Activated CD4-positive, CD25-positive, alpha-beta regulatory T cell (primary cell): ENCODE measurements at places on chromosomes 7 and 10.

DNA sequence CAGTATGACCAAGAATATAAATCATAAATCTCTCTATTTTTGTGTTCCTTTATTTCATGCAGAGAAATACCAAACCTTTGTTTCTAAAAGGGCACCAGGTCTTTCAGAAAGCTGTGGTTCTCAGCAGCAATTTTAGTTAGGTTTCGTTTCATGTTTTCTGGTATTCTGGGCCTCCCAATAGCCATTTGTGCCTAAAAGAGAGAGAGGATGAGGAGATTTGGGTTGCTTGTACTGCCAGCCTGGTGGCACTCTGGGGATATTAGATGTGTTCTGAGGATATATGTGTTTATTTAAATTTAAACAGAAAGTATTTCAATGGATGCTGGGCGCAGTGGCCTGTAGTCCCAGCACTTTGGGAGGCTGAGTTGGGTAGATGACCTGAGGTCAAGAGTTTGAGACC, 471.7 kb downstream of the AUTS2 start:
- no peak for DNase-seq

- DNase-seq = no peak
Observed at GRCh38 chr10:99369126-99369525, 40.0 kb downstream of the CNNM1 start.

- DNase-seq = no peak
Observed at GRCh38 chr10:110714356-110714755, 70.2 kb downstream of the RBM20 start.

GRCh38 chr10:70255329-70256299, 22.4 kb upstream of the PPA1 start:
- no peak for DNase-seq

DNA sequence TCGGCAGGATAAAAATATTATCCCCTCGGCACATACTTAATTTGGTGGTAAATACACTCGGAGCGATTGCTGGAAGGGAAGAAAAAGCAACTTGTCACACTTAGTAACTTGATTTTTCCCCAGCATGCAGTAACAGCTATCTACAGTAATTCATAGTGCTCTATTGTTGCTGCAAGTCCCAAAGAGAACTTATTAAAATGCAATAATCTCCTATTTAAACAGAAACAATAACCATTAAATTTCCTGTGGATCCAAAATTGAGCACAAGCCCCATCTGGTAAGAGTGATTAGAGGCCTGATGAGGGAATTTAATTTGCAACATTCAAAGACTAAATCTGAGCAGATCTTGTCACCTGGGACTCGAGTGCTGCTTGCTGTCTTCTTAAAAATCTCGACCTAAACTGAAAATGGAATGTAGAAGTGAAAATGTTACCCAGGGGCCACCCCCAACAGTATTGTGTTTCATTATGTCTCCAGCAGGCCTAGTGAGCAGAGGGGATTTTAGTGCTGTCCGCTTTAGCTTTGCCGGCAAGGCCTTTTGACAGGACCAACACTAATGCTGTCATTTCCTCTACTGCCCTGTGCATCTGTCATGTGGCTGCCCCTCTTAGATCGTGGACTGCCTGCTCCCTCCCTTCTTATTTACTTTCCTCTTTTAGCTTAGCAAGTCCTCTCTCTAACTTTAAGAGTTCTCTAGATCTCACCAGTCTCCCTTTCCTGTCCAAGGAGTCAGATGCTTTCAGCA, 639.7 kb downstream of the AUTS2 start:
- DNase-seq = no peak

DNA sequence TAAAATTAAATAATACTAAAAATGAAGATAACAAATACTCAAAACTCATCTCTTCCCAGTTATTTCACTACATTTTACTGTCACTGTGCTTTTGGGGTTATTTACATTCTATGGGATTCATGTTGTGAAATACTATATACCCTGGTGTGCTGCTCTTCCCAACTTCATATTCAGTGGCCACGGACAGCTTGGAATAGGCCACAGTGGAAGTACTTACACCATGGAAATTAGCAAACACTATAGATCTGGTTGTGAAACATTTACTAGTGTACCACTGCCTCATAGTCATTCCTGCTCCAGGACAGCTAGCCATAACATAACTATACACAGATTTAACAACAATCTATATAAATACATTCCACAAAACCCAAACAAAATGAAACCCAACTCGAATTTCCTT, 21.2 kb upstream of the KDM7A start:
- no peak for DNase-seq

DNA sequence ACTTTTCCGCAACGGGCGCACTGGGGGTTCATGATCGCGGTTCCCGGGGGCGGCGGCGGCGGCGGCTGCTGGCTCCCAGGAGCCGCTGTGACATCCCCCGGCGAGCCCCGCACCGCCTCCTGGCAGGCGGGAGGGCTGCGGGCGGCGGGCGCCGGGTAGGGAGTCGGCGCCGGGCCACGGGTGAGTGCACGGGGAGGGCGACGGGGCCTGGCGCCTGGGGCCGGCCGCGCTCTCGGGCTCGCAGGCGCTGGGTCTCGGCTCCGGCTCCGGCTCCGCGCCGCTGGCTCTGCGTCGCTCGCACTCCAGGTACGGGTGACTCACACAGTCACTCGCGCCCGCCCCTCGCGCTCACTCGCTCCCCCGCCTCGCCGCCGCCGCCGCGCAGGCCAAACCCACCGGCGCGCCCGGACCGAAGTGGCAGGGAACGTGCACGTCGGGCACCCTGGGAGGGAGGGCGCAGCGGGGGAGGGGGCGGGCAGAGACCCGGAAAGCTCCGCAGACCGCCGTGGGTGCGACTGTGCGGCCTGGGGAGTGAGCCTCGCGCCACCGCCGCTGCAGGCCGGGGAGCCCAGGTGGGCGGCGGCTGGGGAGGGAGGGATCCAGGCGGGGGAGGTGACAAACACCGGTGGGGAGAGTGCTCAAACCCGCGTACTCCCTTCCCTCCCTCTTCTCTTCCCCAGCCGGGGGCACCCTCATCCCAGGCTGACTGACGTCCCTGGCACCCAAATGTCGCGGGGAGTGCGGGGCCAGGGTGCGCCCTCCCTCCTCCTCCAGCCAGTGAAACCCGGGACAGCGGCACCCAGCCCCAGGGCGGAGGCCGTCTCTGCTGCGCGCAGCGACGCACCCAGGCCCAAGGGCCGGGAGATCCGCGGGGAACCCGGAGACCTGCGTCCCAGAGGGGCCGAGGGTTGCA, 276.9 kb upstream of the NEBL start:
- no peak for DNase-seq

DNA sequence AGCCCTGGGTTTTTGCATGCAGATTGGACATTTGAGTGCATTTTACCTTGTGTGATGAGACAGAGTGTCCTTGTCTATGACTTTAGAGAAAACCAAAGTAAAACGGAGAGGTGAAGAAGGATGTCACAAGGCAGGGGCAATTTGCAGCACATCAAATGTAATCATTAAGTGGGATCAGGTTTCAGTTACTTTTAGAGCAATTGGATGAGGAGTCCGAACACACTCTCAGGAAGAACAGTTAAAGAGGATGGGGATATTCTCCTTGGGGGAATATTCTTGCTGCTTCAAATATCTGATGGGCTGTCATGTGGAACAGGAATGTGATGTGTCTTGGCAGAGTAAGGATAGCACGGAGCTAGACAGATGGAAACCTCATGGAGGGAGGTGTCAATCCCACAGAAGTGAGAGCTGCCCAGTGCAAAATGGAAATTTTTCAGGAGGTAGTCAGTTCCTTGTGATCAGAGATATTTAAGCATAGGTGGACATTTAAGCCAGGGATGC, 757 bp downstream of the RAB19 start:
- DNase-seq = no peak

- no peak for DNase-seq
Observed at GRCh38 chr10:45463244-45464116, 89.5 kb downstream of the ALOX5 start.

GRCh38 chr7:37683246-37684120, at the start of gene GPR141:
Gene GPR141 (plus strand): TSS chr7:37683766. CDS start chr7:37740394, 56,628 bp downstream.
- no peak for DNase-seq

DNA sequence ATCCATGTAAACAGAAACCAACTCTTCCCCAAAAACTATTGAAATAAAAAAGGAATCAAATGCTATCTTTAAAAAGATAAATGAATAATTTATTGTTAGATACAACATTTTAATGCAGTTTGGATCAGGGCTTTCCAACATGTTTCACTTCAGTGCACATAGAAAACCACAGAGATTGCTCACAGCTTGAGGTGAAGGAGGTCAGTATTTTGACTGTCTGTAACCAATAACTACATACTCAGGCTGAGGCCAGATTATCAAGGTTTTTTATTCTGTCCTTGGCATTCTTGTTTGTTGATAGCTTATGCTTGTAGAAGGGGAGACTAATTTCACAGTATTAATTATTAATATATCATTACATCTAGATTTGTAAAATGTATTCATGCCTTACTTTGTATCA, 195.5 kb downstream of the PRKG1 start:
- no peak for DNase-seq

- DNase-seq = no peak
Observed at GRCh38 chr7:153354071-153354470, 594.5 kb downstream of the ACTR3B start.

GRCh38 chr10:105840288-105840770, 1199.2 kb downstream of the SORCS3 start:
- no peak for DNase-seq

GRCh38 chr10:70729763-70730357, 55.3 kb downstream of the TBATA start:
- no peak for DNase-seq

GRCh38 chr10:25349520-25349919, 174.7 kb downstream of the GPR158 start:
- no peak for DNase-seq

- DNase-seq = no peak
Observed at GRCh38 chr10:62732841-62733653, 71.5 kb upstream of the ADO start.
